CD4-positive, alpha-beta T cell treated with Interleukin-2 at 100 ng/mL for 4 hours (primary cell): ENCODE measurements at places on chromosomes 2 and 18.

- DNase-seq: no peak
Measured at GRCh38 chr2:136206613-136207012, 88.7 kb upstream of the CXCR4 start.

GRCh38 chr2:157441072-157441454 is 2.8 kb downstream of the CYTIP start:
- peak; percentile 82 for DNase-seq

GRCh38 chr18:58784601-58785137 is 80.0 kb upstream of the ZNF532 start:
- no peak for DNase-seq

DNA sequence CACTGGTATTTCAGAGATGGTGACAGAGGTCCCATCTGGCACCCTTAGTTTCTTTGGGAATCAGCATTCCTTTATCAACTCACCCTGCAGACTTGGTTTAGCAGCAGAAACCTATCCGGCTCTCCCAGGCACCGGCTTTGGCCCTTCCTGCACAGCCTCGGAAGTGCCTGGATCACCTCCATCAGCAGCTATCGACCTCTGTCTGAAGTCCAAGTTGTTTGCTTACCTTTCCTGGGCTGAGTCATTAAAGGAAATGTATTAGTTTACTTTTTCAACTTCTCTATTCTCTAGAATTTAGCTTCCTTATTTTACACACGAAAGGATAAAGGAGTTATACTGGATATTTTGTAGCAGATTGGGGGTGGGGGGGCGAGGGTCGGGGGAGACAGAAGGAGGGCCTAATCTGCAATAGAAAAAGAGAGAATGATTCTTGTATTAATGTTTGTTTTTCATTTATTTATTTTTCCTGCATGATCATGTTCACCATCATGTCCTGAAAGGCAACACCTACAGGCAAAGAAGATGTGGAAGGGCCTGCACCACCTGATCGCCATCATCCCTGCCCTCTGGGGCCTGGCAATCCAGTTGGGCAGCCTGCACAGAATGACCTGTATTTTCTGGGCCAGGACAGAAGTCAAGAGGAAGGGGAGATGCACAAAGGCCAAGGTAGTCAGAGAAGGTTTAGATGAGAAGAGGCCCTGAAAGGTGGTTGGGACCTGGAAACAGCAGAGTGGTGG is 22.1 kb upstream of the MAT2A start:
- no peak for DNase-seq

DNA sequence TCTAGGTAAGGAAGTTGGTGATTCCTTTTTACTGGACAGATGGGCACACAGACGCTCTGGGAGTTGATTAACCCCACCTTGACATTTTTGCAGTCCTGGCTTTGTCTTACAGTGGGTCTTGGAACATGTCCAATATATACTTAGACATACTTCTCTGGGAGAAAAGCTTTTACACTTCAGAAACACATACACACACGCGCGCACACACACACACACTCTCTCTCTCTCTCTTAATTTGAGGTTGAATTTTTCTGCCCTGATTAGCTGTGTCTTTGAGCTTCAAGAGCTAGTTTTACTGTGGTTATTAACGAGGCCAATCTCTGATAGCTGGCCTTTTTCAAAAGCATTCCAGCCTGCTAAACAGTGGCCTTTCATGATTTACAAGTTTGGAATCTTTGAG is 215.0 kb downstream of the MYCN start:
- no peak for DNase-seq

DNA sequence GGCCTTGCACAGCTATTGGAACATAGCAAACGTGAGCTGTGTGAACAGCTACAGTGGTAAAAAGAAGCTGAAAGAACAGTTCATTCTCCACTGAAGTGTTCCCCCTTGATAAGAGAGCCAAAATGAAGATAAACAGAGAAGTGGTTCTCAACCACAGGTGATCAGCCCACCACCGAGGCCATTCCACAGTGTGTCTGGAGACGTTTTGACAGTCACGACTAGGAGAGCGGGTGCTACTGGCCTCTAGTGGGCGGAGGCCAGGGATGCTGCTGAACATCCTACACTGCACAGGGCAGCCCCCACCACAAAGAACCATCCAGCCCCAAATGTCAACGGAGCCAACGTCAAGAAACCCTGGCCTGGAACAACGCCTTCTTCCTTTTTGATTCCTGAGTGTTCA is 38.4 kb downstream of the ADCY3 start:
- DNase-seq: no peak

- no peak for DNase-seq
Measured at GRCh38 chr2:240291337-240292034, 144.0 kb upstream of the GPC1 start.

DNA sequence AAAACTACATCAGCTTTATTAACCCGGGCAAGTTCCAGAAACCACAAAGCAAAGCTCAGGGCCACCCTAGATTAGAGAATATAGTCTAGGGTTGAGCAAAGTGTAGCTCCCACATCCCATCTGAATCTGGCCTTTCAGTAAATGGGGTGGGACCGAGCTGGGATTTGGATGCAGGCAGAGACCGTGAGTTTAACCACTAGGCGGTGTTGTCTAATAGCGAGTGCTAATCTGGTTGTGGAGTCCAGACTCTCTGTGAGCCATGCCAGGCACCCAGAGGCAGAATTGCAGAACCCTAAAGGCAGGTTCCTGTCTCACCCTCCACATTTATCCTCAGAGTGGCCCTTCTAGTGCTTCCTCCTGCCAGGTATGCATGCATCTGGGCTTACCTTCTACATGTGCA is 435.9 kb downstream of the TSN start:
- no peak for DNase-seq

DNA sequence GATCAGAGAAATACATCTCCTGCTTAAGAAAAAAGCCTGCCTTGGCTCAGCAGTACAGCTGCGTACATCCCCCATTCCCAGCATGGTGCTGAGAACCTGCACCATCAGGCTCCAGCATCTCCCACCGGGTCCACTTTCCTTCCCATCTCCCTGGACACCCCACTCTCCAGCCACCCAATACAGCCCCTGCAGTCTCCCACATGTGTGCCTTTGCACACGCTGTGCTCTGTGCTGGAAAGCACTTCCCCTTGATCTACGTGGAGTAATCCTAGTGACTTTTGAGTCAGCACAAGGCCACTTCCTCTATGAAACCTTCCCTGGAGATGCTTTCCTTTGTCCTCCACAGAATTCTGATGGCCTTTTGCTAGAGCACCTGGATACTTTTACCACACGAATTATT is 17.0 kb downstream of the STAT1 start:
- DNase-seq: no peak

- no peak for DNase-seq
Measured at GRCh38 chr2:56934866-56935265, 751.1 kb downstream of the CCDC85A start.

DNA sequence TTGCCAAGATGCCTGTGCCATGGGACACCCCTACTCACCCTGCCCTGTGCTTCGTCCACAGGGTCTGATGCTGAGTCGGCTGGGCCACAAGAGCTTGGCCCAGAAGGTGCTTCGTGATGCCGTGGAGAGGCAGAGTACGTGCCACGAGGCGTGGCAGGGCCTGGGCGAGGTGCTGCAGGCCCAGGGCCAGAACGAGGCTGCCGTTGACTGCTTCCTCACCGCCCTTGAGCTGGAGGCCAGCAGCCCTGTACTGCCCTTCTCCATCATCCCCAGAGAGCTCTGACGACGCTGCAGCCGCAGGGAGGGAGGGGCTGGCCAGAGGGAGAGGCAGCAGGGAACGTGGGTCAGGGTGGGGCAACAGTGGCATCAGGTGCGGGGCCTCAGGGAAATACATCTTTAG is 81.5 kb downstream of the STPG4 start:
- DNase-seq: no peak

GRCh38 chr2:161423421-161424393 is 7.6 kb downstream of the TBR1 start:
- DNase-seq: no peak

GRCh38 chr2:235291461-235291860 is 202.4 kb upstream of the AGAP1 start:
- no peak for DNase-seq

DNA sequence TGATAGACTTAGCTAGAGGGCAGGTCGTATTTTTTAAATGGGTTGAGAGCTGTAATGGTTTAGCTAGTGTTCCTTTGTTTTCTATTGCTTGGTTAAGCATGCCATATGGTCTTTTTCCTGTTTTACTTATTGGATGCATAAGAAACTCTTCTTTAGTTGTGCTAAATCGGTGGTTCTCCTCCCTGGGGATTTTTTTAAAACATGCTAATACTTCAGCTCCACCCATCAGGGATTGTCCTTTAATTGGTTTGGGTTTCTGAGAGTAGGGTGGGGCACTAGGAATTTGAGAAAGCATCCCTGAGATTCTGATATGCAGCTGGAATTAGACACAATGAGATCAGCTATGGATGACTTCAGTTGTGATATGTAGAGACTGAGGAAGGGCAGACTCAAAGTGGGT is 497.2 kb downstream of the THSD7B start:
- DNase-seq: no peak

DNA sequence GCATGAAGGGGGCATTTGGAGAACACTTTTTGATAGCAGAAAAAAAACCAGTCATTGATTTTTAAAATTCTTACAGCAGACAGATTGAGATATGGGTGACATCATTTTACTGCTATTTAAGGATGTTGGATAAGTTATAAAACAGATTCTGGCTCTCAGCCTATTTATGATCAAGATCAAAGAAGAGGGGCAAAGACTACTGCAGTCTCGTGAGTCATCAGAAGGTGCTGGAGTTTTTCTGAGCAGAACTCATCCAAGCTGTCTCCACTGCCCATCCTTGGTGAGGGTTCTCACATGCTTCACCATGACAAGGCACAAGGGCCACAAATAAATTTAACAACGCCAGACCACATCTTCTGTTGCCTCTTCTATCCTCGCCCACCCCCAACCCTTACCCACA is 58.8 kb downstream of the ST6GAL2 start:
- DNase-seq: no peak

GRCh38 chr2:223226264-223226663 is 174.3 kb downstream of the KCNE4 start:
- DNase-seq: no peak

DNA sequence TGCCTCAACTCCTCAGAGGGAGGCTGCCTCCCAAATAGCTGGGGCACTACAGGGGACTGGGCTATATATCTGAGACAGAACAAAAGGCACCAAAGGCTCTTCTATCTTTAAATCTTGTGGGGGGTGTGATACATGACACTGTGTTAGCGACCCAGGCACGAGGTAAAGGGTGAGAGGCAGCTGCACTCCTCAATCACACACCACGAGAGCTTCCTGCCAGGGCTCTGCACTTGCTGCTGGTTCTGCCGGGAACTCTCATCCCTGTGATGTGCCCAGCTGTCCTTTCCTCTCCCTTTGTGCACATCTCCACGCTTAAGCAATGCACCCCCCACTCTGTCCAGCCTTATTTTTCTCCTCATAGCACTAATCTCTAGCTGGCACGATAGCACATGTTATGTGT is 32.4 kb downstream of the NPC1 start:
- DNase-seq: no peak

- DNase-seq: no peak
Measured at GRCh38 chr2:138210487-138210886, 246.2 kb downstream of the HNMT start.

DNA sequence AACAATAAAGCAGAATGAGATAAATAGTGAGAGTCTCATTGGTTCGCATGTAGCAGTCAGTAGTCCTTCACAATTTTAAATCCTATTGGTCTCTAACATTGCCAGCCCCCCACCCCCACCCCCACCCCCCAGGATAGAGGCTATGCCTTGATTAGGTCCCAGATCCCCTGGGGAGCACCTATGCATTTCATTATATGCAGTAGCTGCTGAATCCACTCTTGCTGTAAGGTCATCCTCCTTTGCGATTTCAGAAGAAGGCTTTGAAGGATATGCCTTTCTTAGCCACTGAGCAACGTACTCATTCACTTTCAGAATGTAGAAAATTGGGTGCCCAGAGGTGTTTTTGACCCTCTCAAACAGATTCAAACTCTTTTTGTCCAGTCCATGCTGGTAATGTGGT is 382.8 kb upstream of the GALNT5 start:
- no peak for DNase-seq

- no peak for DNase-seq
Measured at GRCh38 chr2:135164431-135164830, 112.3 kb downstream of the RAB3GAP1 start.

DNA sequence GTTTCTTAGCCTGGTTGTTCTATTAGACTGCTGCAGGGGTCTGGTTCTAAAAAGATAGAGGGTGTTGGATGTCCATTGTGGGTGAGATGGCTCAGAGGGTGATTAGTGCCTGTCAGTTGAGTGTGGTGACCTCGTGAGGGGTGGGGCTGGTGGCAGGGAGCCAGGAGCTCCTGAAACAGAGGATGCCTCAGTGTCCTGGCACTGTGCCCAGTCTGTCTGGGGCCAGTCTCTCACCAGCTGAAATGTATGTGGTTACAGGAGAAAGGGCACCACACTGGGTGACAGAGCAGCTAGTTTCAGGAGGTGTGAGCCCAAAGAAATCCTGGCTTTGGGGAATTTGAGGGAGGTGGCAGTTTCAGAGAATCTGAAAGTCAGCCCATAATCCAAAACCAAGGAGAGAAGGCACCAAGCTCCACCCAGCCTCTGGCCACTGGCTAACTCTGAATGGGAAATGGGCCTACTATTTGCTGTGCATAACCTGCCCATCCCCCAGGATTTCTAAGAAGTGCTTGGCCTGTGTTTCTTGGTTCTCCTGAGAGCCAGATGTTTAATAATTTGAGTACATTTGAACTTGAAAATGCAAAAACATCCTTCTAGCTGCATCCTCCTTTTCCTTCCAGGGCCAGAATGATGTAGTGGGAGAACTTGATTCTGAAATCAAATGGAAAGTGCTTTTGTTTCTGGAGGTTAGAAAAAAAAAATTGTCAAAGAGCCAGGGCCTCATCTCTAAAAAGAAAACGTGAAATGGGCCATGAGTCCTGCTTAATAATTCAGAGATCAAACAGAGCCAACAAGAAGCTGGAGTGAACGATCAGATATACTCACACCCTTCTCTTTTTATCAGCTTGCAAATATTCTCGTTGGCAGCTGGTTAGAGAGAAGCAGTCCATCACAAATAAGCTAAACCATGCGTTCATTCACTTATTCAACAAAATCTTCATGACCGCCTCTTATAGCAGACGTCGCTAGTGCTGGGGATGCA is 92.3 kb downstream of the B3GNT2 start:
- DNase-seq: peak; percentile 73

GRCh38 chr18:56319953-56320352 is 318.4 kb downstream of the TXNL1 start:
- no peak for DNase-seq

- no peak for DNase-seq
Measured at GRCh38 chr2:150097901-150098531, 389.5 kb downstream of the RND3 start.

DNA sequence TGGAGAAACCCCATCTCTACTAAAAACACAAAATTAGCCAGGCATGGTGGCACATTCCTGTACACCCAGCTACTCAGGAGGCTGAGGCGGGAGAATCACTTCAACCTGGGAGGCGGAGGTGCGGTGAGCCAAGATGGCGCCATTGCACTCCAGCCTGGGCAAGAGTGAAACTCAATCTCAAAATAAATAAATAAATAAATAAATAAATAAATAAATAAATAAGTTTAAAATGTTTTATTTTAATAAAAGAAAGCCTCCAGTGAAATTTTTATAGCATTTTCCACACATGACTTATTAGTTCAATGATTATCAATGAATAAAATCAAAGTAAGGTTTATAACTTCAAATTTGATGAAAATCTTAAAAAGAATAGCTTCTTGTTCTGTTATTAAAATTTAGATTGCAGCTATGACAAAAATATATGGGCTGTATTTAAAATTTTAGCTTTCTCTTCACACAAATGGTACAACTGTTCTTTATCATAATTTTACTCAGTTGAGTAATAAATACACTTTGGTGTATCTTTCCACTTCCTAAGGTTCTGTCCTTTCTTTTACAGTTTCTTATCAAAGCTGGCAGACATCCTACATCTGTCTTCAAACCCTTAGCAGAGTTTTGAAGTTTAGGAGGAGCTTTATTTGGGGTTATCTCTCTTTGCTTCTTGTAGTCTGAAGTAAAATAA is 78.4 kb upstream of the ZSWIM2 start:
- no peak for DNase-seq
